ENCODE measurements at places on chromosomes 4 and X. TPM values are rescaled to one million over a fixed set of nuclear protein-coding genes. Genes with fewer than 3 reads are reported as not detected.
A peak's percentile ranks its signal among the peaks of the same experiment; 100 is the strongest.

DAPP1 gene
- total RNA-seq: 0.59 TPM

TLR1 gene
- 0.70 TPM for total RNA-seq

FRG2 gene
- total RNA-seq: not detected

N4BP2 gene
- total RNA-seq: 12.1 TPM

OTUD5 gene
- 56.1 TPM for total RNA-seq

REST gene
- total RNA-seq: 74.8 TPM

LRCH2 gene
- total RNA-seq: 5.8 TPM

- no peak for DNase-seq
- no peak overlapping the region for H3K27ac ChIP-seq
- H3K4me1 ChIP-seq: no peaks in the 10 kb centered on the region
- H3K27me3 ChIP-seq: no peaks in the 10 kb centered on the region
- no peak overlapping the region for H3K4me3 ChIP-seq
Measured at GRCh38 chrX:72475338-72475737, 97.3 kb downstream of the HDAC8 start.

GRCh38 chr4:94256828-94257227 lies 49.2 kb downstream of the SMARCAD1 start:
- H3K4me3 ChIP-seq: no peak overlapping the region
- DNase-seq: no peak
- H3K27me3 ChIP-seq: no peaks in the 10 kb centered on the region
- H3K36me3 ChIP-seq: peaks cover 7% of the 10 kb centered on the region
- no peaks in the 10 kb centered on the region for H3K4me1 ChIP-seq
- H3K27ac ChIP-seq: no peak overlapping the region

- no peaks in the 10 kb centered on the region for H3K36me3 ChIP-seq
- H3K27ac ChIP-seq: no peak overlapping the region
- DNase-seq: no peak
- no peak overlapping the region for H3K4me3 ChIP-seq
- H3K4me1 ChIP-seq: no peaks in the 10 kb centered on the region
Measured at GRCh38 chrX:57104406-57104805, 16.9 kb downstream of the SPIN2B start.

DNA sequence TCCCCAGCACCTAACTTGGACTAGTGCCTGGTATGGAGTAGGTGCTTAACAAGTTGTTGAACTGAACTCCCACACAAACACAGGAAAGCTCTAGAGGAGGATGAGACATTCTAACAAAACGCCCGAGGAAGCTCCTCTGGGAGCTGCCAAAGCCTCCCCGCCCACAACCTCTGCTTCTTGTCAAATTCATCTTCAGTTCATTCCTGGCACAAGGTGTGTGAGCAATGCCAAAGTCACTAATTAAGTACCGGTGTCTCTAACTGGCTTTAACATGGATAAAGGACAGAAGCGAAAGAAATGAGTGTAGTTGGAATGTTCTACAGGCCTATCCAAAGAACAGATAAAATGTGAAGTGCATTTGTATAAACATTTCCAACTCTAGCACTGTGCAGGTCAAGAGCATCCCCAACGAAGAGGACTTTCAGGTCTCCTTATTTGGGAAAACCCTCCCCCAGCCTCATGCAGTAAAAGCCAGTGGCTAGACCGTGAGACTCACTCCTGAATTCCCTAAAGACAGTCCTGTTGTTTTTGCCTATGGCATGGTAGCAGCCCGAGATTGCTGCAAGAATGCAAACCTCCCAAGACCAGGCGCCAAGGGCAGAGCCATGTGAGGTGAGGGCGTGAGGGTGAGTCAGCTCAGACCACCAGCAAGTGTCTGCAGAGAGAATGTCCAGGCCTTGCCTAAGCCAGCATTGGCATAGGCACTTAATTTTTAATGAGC lies 72.2 kb upstream of the KLF3 start:
- no peaks in the 10 kb centered on the region for H3K36me3 ChIP-seq
- H3K27me3 ChIP-seq: peaks cover 4% of the 10 kb centered on the region
- no peak overlapping the region for H3K4me3 ChIP-seq
- no peaks in the 10 kb centered on the region for H3K4me1 ChIP-seq

DNA sequence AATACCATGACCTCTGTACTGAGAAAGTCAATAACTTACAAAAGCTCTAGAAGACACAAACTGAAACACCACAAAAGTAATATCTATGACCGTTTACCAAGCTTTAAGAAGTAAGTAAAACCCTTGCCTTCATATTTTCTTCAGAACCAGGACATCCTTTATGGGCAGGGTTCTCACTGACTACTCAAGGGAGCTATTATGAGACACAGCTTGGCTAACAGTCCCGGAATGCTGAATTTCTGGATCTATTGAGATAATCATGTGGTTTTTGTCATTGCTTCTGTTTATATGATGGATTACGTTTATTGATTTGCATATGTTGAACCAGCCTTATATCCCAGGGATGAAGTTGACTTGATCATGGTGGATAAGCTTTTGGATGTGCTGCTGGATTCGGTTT lies 19.9 kb upstream of the CDS1 start:
- H3K4me3 ChIP-seq: no peak overlapping the region
- no peaks in the 10 kb centered on the region for H3K36me3 ChIP-seq
- H3K4me1 ChIP-seq: no peaks in the 10 kb centered on the region
- H3K27me3 ChIP-seq: no peaks in the 10 kb centered on the region
- no peak for DNase-seq

DNA sequence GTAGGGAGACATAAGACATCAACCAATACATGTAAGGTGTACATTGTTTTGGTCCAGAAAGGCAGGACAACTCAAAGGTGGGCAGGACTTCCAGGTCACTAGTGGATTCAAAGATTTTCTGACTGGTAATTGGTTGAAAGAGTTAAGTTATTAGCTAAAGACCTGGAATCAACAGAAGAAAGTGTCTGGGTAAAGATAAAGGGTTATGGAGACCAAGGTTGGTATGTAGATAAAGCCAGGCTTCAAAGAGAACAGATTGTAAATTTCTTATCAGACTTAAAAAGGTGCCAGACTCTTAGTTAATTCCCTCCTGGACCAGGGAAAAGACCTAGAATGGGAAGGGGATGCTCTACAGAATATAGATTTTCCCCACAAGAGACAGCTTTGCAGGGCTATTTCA lies 28.3 kb upstream of the GAB1 start:
- H3K4me3 ChIP-seq: no peak overlapping the region
- H3K27me3 ChIP-seq: no peaks in the 10 kb centered on the region
- H3K4me1 ChIP-seq: no peaks in the 10 kb centered on the region
- no peak for DNase-seq
- H3K27ac ChIP-seq: no peak overlapping the region

DNA sequence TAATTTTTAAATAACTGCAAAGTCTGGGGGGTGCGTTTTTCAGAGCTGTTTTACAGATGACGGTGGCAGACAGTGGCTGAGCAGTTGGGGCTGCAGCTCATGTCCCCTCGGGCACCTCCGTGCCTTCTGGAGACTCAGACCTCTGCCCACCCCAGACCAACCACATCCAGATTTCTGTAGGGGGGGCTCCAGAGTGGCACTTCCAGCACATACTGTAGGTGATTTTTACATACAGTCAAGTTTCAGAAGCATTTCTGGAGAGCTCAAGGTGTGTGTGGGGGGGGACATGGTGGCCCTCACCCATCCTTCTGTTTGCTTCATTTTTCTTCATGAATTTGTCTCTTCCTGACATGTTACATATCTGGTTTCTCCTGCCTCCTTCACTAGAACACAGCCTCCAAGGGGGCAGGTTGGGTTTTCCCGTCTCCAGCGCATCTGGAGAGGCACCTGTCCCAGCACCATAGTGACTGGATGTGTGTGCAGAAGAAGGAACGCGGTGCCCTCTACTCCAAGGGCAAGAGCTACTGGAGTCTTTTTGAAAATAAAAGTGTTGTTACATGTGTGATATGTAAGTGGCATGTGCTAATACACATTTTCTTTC lies 37.5 kb downstream of the TMEM271 start:
- H3K27ac ChIP-seq: no peak overlapping the region
- no peaks in the 10 kb centered on the region for H3K27me3 ChIP-seq
- H3K36me3 ChIP-seq: peaks cover 2% of the 10 kb centered on the region
- H3K4me1 ChIP-seq: no peaks in the 10 kb centered on the region
- DNase-seq: no peak

DNA sequence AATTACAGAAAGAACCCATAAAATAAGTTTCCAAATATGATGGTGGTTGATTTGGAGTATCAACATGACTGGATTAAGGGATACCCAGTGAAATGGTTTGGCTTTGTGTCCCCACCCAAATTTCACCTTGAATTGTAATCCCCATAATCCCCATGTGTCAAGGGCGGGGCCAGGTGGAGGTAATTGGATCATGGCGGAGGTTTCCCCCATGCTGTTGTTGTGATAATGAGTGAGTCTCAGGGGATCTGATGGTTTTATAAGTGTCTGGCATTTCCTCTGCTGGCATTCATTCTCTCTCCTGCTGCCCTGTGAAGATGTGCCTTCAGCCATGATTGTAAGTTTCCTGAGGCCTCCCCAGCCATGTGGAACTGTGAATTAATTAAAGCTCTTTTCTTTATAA lies 39.1 kb downstream of the WDFY3 start:
- H3K4me3 ChIP-seq: no peak overlapping the region
- no peaks in the 10 kb centered on the region for H3K27me3 ChIP-seq
- H3K4me1 ChIP-seq: no peaks in the 10 kb centered on the region

- no peaks in the 10 kb centered on the region for H3K27me3 ChIP-seq
- peaks cover 6% of the 10 kb centered on the region for H3K4me1 ChIP-seq
- H3K27ac ChIP-seq: no peak overlapping the region
- DNase-seq: no peak
- H3K36me3 ChIP-seq: peaks cover 12% of the 10 kb centered on the region
Measured at GRCh38 chr4:47849466-47849865, 11.6 kb upstream of the CORIN start.

GRCh38 chr4:56959100-56959499 lies 18.3 kb downstream of the NOA1 start:
- H3K4me3 ChIP-seq: no peak overlapping the region
- peaks cover 7% of the 10 kb centered on the region for H3K4me1 ChIP-seq
- no peaks in the 10 kb centered on the region for H3K27me3 ChIP-seq
- peaks cover 14% of the 10 kb centered on the region for H3K36me3 ChIP-seq

GRCh38 chr4:111136438-111136837 lies 513.6 kb upstream of the PITX2 start:
- no peaks in the 10 kb centered on the region for H3K27me3 ChIP-seq
- no peaks in the 10 kb centered on the region for H3K36me3 ChIP-seq
- H3K4me3 ChIP-seq: no peak overlapping the region

- no peak overlapping the region for H3K4me3 ChIP-seq
- no peak overlapping the region for H3K27ac ChIP-seq
- no peak for DNase-seq
- H3K27me3 ChIP-seq: peaks cover 4% of the 10 kb centered on the region
Measured at GRCh38 chrX:71671043-71671780, 3.9 kb downstream of the LOC101059915 start.

DNA sequence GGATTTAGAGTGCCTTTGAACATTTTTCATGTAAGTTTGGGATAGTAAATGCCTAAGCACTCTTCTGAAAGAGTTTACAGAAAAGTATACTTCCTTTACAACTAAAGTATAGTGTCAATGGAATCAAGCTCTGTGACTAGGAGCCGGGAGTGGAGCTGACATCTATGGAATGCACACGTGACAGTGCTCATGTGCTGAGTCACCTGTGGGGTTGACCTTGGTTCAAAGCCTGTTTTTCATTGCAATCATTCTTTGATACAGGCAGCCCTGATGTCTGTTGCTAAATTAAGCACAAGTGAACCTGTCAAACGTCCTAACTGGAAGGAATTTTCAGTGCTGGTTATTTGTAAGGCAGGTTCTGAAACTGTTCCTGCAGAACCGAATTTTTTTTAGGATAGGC lies 82.5 kb downstream of the GPAT3 start:
- H3K4me1 ChIP-seq: peaks cover 21% of the 10 kb centered on the region
- H3K27me3 ChIP-seq: no peaks in the 10 kb centered on the region
- peak; percentile 83 for DNase-seq
- H3K4me3 ChIP-seq: no peak overlapping the region
- peak overlapping the region; percentile 23 for H3K27ac ChIP-seq
- H3K36me3 ChIP-seq: no peaks in the 10 kb centered on the region

- no peaks in the 10 kb centered on the region for H3K4me1 ChIP-seq
- no peak for DNase-seq
- no peaks in the 10 kb centered on the region for H3K27me3 ChIP-seq
- no peak overlapping the region for H3K27ac ChIP-seq
- no peaks in the 10 kb centered on the region for H3K36me3 ChIP-seq
- H3K4me3 ChIP-seq: no peak overlapping the region
Measured at GRCh38 chr4:118307643-118308042, 45.2 kb downstream of the PRSS12 start.

DNA sequence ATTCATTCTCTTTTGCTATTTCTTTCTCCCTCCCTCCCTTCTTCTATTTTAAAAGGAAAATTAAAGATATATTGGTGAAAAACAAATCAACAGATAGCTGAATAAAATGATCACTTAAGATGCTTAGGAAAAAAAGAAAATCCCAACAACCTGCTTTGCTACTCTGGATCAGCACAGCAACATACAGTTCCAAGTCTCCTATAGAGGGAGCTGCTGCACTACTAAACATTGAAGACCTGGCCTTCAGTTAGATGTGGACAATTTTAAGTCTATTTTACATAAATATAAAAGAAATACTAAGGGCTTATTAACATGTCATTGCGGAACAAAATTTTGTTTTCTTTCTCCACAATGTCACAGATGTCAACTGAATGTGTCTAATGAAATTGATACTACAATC lies 226.4 kb downstream of the MAGEB5 start:
- no peaks in the 10 kb centered on the region for H3K4me1 ChIP-seq
- H3K27ac ChIP-seq: no peak overlapping the region
- H3K36me3 ChIP-seq: no peaks in the 10 kb centered on the region
- no peaks in the 10 kb centered on the region for H3K27me3 ChIP-seq

DNA sequence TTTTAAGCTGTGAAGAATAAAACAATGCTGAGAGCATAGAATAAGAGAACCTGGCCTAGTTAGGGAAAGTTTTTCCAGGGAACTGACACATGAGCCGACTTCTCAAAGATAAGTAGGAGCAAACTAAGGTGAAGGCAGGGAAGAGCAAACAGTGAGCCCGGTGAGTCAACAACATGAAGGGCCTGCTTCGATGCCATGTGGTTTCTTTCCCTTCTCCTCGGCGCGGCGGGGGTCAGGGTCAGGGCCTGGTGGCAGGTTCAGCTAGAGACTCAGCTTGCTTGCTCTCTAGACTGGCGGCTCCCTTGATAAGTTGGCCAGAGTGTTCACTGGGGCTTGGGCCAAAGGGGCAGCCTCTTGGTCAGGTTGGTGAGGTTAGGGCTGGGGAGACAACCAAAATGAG lies 81.1 kb downstream of the DLG3 start:
- H3K27me3 ChIP-seq: no peaks in the 10 kb centered on the region
- no peaks in the 10 kb centered on the region for H3K36me3 ChIP-seq
- no peak for DNase-seq
- no peak overlapping the region for H3K27ac ChIP-seq
- H3K4me1 ChIP-seq: no peaks in the 10 kb centered on the region

DNA sequence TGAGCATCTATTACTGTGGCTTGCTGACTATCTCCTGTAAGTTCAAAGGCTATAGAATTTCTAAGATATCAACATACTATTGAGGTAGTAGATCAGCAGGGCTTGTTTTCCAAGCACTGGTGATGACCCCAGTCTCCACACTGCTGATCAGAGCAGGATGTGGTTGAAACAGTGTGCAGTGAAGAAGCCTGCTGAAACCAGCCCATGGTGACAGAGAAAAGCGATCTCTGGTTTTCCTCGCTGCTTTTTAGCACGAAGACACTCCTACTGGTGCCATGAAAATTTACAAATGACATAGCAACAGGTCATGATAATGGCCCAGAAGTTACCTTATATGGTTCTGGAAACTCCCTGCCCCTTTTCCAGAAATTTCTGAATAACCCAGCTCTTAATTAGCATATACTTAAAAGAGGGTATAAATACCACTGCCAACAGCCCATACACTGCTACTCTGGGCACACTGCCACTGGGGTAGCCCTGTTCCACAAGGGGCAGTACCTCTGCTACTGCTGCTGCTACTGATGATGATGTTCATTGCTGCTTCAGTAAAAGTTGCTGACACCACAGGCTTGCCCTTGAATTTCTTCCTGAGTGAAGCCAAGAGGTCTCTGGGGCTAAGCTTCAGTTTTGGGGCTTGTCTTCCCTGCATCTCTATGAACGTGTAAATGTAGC lies 1689.5 kb upstream of the PCDH10 start:
- no peaks in the 10 kb centered on the region for H3K36me3 ChIP-seq
- H3K27ac ChIP-seq: no peak overlapping the region
- no peaks in the 10 kb centered on the region for H3K4me1 ChIP-seq
- H3K4me3 ChIP-seq: no peak overlapping the region

All from astrocyte (in vitro differentiated cells and primary cell).